ENCODE measurements at places on chromosomes 4 and X. TPM values are rescaled to one million over a fixed set of nuclear protein-coding genes. Genes with fewer than 3 reads are reported as not detected.

GRCh38 chr4:185086053-185086452 is 57.0 kb upstream of the SLC25A4 start:
- no peaks in the 10 kb centered on the region for H3K27me3 ChIP-seq
- H3K27ac ChIP-seq: no peak overlapping the region
- no peak for DNase-seq
- no peak overlapping the region for H3K4me3 ChIP-seq

DNA sequence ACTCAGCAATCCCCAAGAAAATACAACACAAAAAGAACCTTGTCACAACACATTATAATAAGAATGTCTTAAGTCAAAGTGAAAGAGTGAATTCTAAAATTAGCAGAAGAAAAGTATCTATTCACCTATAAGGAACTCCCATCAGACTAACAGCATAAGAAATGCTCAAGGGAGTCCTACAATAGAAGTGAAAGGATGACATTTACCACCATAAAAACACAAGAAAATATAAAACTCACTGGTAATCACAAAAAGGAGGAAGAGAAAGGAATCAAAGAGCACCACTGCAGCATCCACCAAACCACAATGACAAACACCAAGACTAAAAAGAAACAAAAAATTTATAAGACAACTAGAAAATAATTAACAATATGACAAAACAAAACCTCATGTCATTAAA is 257.0 kb upstream of the AGTR2 start:
- no peak overlapping the region for H3K27ac ChIP-seq
- H3K27me3 ChIP-seq: no peaks in the 10 kb centered on the region
- H3K4me1 ChIP-seq: no peaks in the 10 kb centered on the region
- DNase-seq: no peak
- H3K4me3 ChIP-seq: no peak overlapping the region

DNA sequence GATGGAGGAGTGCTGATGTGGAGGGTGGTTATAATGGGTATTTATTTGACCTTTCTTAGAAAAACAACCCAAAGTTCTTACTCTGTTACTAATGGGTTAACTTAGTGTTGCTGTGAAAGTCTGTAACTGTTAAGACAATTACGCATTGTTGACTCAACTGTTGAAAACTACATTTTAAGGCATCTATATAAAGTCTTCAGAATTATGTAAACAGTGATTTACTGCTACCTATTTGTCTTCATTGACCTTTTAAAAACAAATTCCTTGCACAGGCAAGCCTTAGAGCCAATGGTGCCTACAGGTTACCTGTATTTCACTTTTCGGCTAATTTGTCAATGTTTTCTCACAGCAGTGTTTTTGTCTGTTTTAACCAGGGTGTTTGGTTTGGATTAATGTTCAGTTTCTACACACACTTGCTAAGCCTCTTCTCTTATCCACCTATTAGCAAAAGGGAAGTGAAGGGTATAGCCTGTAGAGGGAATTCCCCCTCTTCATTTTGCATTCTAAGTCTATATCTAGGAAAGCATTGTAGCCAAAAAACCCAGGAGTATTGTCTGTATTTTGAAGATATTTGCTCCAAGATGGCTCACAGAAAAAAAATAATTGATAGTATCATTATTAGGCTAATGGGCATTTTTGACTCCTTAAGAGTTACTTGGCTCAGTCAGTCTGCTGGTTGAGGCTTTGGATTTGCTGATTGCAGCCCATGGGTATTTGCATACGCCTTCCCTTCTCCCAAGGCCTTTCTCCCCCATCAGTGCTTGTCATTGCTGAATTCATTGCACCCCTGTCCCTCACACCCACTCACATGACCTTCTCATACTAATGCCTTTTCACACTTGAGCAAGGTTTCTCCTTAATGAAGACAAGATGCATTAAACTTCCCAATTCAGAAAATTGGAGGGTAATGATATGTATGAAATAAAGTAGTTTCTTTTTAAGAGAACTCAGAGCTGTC is 30.5 kb downstream of the AFF1 start:
- H3K4me1 ChIP-seq: no peaks in the 10 kb centered on the region
- H3K27ac ChIP-seq: no peak overlapping the region
- H3K36me3 ChIP-seq: peaks cover 2% of the 10 kb centered on the region
- no peaks in the 10 kb centered on the region for H3K27me3 ChIP-seq
- no peak for DNase-seq
- no peak overlapping the region for H3K4me3 ChIP-seq

- no peak for DNase-seq
- no peak overlapping the region for H3K4me3 ChIP-seq
- no peaks in the 10 kb centered on the region for H3K4me1 ChIP-seq
- H3K27me3 ChIP-seq: no peaks in the 10 kb centered on the region
Measured at GRCh38 chrX:16958356-16958755, 11.9 kb downstream of the REPS2 start.

DNA sequence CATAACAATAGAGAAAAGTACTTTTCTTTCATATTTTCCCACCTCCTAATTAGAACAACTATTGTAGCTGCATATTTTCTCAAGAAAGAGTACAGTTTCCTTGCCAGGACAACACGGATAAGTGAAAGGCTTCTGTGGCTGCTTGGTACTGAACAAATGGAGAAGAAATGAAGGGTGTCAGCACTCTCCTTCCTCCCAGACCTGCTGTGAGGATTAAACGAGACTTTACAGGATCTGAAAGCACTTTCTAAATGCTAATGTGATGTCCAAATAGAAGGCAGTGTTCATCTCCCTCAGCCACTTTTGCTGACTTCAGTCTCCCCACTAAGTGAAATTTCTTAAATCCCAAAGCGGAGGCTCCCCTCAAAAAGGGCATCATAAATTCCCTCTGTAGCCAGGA is 13.9 kb downstream of the NIPAL1 start:
- no peak overlapping the region for H3K27ac ChIP-seq
- no peak for DNase-seq
- H3K27me3 ChIP-seq: no peaks in the 10 kb centered on the region
- H3K4me1 ChIP-seq: no peaks in the 10 kb centered on the region
- no peak overlapping the region for H3K4me3 ChIP-seq

GRCh38 chrX:9471571-9471985 is 6.7 kb downstream of the TBL1X start:
- no peak overlapping the region for H3K4me3 ChIP-seq
- H3K4me1 ChIP-seq: no peaks in the 10 kb centered on the region
- no peak for DNase-seq
- no peaks in the 10 kb centered on the region for H3K27me3 ChIP-seq

GRCh38 chr4:7094916-7095315 is 27.1 kb upstream of the GRPEL1 start:
- no peak overlapping the region for H3K27ac ChIP-seq
- H3K36me3 ChIP-seq: no peaks in the 10 kb centered on the region
- H3K4me3 ChIP-seq: no peak overlapping the region
- H3K4me1 ChIP-seq: no peaks in the 10 kb centered on the region

DNA sequence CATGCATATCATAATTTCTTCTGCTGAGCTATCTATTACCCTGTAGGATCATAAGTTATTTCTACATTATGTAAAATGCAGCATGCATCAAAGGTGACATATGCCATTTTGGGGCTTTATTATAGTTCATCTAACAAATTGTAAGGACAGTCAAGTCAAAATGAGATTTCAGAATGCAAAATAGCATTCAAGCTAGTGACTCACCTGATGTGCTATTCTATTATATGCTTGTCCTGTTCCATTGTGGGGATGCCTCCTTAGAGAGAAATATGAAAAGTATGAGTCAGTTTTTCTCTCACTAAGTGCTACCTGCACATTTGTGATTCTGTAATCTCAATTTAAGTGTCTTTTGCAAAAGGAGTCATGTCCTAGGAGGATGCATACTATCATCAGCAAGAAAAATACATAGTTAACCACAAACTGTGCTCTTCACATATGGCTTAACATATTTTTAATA is 647.0 kb upstream of the PCDH10 start:
- no peaks in the 10 kb centered on the region for H3K4me1 ChIP-seq
- H3K4me3 ChIP-seq: no peak overlapping the region
- no peaks in the 10 kb centered on the region for H3K27me3 ChIP-seq

- H3K27ac ChIP-seq: no peak overlapping the region
- DNase-seq: no peak
- no peaks in the 10 kb centered on the region for H3K36me3 ChIP-seq
- H3K4me3 ChIP-seq: no peak overlapping the region
- no peaks in the 10 kb centered on the region for H3K4me1 ChIP-seq
- no peaks in the 10 kb centered on the region for H3K27me3 ChIP-seq
Measured at GRCh38 chrX:35622040-35622439, 176.1 kb upstream of the MAGEB16 start.

The IL2RG gene
- polyA plus RNA-seq: 7.6 TPM

All from aorta (tissue), 5 donors.